Urinary bladder (tissue), 4 donors: ENCODE measurements at places on chromosomes 16 and 17.
A peak's percentile ranks its signal among the peaks of the same experiment; 100 is the strongest.

DNA sequence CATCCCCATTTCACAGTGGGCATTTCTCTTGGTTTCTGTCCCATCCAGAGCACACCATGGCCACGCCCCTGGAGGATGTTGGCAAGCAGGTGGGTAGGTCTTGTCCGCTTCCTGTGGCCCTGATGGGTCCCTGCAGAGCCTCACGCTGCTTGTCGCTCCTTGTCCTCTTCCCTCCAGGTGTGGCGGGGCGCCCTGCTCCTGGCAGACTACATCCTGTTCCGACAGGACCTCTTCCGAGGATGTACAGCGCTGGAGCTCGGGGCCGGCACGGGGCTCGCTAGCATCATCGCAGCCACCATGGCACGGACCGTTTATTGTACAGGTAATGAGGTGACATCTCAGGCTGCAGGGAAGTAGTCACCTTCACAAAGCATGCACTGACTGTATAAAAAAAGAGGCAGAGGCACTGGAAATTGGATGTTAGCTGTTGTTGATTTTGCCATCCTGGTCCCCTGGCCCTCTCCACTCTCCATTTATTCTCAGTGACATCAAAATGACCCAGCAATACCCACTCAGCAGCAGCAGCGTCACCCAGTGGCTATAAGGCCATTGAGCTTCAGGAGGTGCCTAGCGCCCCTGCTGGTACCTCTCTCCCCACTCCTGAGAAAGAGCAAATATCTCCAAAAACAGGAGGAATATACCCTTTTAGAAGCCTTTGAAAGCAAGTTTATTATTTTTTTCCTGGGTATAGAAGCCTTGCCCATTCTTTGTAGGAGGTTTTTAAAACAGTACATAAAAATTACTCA lies 13.7 kb downstream of the METTL22 start:
- no peak for DNase-seq

DNA sequence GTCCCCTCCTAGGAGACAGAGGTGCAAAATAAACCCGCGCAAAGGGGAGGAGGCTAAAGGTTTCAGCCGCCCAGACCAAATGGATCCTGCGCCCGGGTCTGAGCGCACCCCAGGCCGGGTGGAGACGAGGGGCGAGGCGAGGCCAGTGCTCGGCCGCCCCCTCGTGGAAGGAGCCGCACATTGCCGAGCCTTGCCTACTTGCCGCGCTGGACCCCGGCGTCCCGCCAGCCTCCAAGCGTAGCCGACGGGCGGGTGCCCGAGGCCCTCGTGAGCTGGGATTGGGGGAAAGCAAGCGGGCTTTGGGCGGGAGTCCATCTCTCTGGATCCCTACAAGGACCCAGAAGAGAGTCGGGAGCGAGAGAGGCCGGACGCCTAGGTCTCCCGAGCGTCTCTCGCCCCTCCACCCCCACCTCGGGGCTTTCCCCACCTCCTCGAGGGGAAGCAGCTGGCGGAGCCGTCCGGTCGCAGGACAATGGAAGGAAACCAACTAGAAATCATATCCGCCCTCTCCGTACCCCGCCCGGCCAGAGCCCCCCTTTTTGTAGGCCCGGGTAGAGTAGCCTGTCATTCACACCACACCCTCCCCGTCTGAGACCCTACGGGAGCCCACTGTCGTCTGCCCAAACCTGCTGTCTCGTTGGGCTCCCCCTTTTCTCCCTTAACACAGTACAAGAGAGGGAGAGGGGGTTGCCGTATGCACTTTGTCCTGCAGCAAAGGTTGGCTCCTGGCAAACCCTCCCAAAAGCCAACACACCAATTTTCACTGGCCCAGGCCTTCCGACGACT lies 664 bp upstream of the BCL6B start:
- no peak for DNase-seq

GRCh38 chr16:79150632-79151310 lies 449.8 kb downstream of the MAF start:
- no peak for DNase-seq

GRCh38 chr17:16926571-16927451 lies 45.1 kb downstream of the TNFRSF13B start:
- DNase-seq = no peak

DNA sequence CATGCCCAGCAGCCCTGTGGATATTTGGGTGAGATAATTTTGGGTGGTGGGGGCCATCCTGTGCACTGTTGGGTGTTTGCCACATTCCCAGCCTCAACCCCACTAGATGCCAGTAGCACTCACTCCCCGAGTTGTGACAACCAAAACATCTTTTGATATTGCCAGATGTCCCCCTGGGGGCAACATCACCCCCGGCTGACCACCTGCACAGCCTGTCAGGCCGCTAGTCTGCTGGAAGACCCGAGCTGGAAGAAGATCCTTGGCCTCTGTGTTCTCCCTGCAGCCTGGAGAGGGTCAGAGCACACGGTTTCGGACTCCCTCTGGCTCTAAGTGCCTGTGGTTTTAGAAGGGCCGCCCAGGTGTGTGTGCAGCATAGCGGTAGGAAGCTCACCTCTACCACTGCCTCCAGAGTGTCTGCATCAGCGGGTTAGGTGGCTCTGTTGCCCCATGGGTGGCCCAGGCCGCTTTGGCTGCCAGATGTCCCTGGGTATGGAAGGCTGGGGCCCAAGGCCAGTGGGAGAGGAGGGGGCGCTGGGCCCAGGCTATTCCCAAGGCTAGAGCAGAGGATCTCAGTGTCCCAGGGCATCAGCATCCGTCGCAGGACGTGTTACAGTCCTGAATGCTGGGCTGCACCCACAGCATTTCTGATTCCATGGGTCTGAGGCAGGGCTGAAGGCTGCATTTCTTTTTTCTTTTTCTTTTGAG lies 195.8 kb upstream of the GSE1 start:
- DNase-seq = no peak

GRCh38 chr16:72198021-72198711 lies 26.2 kb upstream of the PMFBP1 start:
- DNase-seq = peak; percentile 70

GRCh38 chr17:4711661-4712181 lies 1.3 kb downstream of the ARRB2 start:
- no peak for DNase-seq

- no peak for DNase-seq
Measured at GRCh38 chr17:17090642-17091103, 48.4 kb downstream of the MPRIP start.

- no peak for DNase-seq
Measured at GRCh38 chr17:14593956-14594355, 293.1 kb downstream of the HS3ST3B1 start.

- DNase-seq = peak; percentile 73
Measured at GRCh38 chr17:35969558-35970380, 11.5 kb downstream of the CCL16 start.

DNA sequence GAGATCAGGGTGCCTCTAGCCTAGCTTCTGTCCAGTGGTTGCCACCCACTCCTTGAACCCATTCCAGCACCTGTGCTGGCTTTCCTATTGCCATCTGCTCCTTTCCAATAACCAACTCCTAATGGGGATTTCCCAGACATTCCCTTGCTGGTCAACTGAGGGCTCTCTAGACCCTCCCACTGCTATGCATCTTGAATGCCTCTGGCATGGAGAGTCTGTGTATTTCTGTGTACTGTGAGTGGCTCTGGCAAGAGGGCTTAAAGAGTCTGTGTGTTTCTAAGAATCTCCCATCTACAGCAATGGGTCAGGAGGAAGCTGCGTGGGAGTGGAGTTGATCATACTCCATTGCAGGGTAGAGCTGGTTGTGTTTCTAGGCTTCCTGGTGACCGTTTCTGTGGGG lies 11.0 kb upstream of the EPN3 start:
- no peak for DNase-seq

DNA sequence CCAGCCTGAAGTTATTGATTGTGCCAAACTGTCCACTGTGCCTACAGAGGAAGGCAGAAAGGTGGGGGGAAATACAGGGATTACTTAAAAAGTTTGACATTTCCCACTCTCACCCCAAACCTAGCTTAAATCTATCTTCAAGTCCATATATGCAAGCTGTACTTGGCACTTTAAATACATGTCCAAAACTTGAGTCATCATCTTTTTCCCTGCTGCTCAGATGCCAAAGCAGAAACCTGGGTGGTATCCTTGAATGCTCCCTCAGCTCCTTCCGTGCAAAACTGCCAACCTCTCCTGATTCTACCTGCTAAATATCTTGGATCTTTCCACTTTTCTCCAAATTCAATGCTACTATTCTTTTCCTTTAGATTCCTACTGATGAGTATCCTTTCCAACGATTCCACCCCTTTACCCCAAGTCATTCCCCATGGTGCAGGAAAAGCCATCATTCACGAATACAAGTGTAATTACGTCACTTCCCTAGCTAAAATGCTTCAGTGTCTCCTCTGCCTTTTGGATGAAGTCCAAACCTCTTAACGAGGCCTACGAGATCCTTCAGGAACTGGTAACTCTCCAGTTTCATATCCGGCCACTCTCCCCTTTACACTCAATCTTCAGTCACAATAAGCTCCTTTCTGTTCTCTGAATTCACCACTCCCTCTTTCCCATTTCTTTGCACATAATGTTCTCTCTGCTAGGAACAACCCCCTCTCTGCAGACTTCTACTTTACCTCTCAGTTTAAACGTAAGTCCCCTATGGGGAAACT lies 9.3 kb downstream of the BECN1 start:
- no peak for DNase-seq

DNA sequence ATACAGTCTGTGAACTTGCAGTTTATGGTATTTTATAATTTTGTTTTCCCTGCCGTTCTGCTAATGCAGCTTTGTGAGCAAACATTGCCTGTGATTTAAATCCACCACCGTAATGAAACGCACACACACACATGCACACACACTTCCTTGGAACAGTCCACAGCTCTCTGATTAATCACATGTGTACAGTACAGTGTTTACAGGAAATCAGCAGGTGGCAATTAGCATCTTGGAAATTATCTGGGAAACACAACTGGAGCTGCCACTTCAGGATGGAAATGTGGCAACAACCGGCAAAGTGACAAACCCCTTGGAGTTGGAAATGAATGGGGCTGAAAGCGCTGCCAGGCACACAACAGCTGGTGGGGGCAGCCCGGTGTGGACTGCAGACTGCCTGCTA lies 12.9 kb upstream of the ZKSCAN2 start:
- DNase-seq = no peak

DNA sequence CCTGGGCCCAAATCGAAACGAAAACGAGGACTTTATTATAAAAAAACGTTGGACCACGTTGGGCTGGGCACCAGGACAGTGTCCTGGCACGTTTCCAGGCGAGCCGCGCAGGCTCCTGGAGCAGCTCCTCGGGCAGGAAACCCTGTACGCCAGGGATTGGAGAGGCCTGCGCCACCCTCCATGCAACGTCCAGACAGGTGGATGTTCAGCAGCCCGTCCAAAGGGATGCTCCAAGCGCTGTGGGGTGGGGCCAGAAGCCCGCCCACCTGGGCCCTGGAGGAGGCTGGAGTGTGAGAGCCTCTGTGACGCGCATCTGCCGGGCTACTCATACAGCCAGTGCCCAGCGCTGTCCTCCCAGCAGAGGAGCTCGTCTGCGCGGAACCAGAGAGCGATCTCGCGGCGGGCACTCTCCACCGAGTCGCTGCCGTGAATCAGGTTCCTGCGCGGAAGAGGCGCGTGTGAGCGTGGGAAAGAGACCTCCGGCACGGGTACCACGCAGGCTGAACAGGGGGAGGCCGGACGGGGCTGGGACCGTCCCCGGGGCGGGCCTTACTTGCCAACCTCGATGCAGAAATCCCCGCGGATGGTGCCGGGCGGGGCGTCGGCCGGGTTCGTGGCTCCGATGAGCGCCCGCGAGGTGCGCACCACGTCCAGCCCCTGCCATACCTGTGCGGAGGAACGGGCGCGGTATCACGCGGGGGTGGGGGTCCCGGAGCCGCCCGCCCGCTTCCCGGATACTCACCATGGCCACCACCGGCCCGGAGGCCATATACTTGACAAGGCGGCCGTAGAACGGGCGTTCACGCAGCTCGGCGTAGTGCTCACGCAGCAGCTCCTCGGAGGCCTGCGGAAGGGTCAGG lies 785 bp downstream of the NME3 start:
- no peak for DNase-seq

- DNase-seq = no peak
Measured at GRCh38 chr17:36011201-36011600, 6.6 kb downstream of the CCL23 start.

- no peak for DNase-seq
Measured at GRCh38 chr17:19376811-19377210, 1.5 kb upstream of the MAPK7 start.

DNA sequence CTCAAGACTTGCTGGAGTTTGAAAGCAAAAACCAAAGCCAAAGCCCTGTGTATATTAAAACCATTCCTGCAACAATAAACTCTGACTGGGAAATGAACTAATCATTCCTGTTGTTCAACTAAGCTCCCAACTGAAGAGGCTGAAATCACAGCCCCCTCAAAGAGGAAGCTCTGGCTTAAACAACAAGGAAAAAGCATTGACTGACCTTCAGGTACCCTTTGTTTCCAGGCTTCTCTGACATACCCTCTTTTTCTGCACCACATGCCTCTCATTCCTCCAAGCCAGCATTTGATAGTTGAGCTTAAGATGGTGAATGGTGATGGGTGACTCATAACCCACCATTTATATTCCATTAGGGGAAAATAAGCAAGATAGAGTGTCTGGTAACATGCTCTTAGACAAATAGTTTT lies 470.9 kb upstream of the SOX9 start:
- DNase-seq = no peak
